ENCODE measurements at places on chromosomes 3 and 15.

GRCh38 chr3:43289841-43290470, 3.6 kb downstream of the SNRK start:
- DNase-seq, result no peak

GRCh38 chr15:51108933-51109550, 14.3 kb upstream of the TNFAIP8L3 start:
- DNase-seq, result no peak

- peak; percentile 71 for DNase-seq
Observed at GRCh38 chr3:170320461-170321121, 36.9 kb upstream of the SKIL start.

- no peak for DNase-seq
Observed at GRCh38 chr3:169044331-169045113, 619.0 kb downstream of the MECOM start.

DNA sequence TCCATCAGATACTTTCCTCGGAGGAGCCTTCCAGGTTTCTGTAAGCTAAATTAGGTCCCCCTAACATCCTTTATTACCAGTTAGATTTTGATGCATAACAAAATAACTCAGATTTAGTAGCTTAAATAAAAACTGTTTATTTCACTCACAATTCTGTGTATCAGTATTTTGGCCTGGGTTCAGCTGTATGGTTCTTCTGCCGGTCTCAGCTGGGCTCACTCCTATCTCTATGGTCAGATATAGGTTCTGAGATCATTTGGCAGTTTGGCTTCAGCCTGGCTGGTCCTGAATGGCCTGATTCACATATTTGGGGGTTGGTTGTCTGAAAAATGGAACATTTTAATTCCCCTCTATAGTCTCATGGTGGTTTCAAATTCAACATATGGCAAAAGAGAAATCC, 1125.3 kb downstream of the TBL1XR1 start:
- DNase-seq, result no peak

DNA sequence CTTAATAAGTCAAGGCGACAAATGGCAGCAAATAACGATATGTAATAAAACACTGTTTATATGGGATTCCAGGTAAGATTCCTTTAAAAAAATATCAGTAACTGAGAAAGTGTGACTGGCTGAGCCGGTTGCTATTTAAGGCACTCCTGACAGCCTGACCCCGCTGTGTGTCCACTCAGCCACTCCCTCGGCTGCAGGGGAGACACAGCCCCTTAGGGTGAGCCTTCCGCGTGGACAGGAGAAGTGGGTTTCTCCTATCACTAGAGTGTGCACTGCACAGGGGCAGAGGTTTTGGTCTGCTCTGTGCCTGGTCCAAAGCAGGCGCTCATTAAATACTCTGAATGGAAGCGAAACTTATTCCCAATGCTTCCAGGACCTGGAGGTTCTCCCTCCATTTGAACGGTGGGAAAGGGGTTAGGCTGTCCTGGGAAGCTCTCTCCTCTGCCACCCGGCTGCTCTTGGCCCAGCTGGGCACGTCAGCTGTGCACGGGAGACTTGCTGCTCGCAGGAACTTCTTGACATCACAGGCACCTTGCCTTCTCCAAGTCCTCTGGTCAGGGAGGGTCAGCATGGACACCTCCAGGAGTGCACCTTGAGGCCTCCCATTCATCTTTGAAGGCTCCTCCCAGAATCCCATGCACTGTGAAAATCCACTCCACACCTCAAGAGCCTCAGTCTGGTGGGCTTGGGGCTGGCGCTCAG, 43.3 kb upstream of the SLCO2A1 start:
- DNase-seq, result peak; percentile 12

GRCh38 chr3:4756855-4757574, 222.2 kb upstream of the BHLHE40 start:
- no peak for DNase-seq

DNA sequence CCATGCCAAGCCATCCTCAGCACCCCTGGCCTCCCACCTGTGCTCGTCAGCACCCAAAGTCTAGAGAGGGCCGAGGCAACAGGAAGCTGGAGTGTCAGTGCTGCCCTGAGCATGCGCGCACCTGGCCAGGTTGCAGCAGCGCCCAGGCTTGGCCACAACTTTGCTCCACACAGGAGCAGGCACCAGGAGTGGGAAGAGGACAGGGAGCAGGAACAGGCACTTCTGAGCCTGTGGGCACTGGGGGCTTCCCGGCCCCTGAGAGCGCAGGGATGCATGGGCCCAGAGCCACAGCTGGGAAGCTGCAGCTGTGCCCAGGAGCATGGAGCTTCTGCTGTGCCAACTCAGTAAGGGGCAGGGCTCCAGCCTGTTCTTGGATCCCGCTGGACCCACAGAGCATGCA, 471.5 kb upstream of the WNT5A start:
- DNase-seq, result no peak

DNA sequence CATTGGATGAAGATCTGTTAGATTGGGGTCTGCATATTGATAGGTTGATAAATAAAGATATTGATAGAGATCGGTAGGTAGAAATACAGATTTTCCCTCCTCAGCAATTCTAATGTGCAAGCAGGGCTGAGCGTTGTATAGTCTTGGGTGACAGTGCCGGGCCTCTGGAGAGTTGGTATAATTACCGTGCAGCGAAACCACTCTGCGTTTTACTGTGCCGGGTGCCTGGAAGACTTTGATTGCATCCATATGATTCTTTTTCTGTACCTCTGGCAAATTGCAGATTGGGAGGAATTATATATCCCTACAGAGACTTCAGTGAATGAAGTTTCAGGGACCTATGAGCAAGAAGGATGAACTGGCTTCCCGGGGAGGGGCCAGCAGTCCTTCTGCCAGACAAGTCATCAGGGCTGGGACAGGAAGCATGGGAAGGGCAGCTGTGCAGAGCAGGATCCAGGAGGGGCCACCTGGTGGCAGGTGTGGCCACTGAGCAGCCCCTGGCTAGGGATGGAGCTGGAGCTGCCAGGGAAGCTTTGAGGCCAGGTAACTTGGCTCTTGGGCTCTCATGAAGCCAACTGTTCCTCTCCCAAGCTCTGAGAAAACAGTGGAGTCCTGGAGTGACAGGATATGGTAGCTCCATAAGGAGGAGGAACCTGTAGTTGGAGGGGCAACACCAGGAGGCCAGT, 132.5 kb downstream of the APBA2 start:
- DNase-seq, result peak; percentile 86

GRCh38 chr3:118772547-118773011, 262.1 kb downstream of the IGSF11 start:
- peak; percentile 67 for DNase-seq

- DNase-seq, result no peak
Observed at GRCh38 chr3:52986938-52987337, 58.9 kb downstream of the SFMBT1 start.

GRCh38 chr3:102159810-102160451, 274.9 kb upstream of the ZPLD1 start:
- no peak for DNase-seq

DNA sequence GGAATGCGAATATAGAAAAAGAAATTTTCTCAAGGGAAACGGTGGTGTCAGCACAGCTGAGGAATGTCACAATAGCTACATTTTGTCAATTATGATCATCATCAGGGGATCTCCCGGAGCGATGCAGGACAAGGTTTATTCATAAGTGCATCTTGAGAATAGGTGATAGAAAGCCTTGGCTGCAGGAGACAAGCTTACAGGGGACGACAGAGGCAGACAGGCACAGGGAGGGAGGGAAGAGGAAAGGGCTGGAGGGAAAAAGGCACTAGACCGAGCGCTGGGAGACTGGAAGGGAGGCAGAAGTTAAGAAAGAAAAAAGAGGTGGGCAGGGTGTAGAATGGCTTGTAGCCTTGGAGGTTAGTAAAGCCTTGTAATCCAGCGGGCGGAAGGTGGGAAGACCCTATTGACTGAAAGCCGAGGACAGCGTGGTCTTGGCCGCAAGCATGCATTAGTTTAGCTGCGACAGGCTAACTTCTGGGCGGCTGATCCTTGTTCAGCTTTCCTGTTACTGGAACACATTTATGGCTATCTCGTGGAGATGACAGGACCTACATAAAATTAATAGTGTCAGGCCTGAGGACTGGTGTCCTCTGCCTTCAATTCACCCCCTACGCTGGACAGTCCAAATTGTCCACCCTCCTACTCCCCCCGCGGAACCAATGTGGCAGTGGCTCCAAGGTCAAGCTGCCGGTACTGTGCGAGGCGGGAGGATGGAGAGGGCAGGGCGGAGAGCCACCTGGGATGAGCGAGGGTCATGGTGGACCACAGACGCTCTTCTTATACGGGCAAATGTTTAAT, 1.4 kb upstream of the NECTIN3 start:
- DNase-seq, result peak; percentile 69

GRCh38 chr3:152050903-152051302, 177.5 kb downstream of the SUCNR1 start:
- DNase-seq, result no peak

DNA sequence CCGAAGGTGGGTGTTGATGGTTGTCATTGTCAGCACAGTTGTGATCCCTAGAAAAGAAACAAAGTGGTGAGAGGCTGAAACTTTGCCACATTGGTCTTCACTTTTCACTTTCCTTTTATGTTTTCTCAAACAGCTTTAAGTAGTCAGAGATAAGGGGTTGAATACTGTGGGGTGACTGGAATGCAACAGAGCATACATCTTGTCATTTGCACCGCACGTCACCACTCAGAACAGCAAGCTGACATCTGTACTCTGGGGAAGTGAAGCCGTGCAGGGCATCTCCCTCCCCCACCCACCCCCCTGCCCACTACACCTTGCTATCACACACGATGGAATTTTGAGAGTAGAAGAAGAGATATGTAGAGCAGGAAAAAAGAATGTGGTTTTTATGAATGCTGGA, 211.7 kb downstream of the GABRB3 start:
- no peak for DNase-seq

GRCh38 chr15:37008205-37008604, 92.1 kb downstream of the MEIS2 start:
- DNase-seq, result no peak

GRCh38 chr3:31541089-31541488, 8.4 kb downstream of the STT3B start:
- no peak for DNase-seq

DNA sequence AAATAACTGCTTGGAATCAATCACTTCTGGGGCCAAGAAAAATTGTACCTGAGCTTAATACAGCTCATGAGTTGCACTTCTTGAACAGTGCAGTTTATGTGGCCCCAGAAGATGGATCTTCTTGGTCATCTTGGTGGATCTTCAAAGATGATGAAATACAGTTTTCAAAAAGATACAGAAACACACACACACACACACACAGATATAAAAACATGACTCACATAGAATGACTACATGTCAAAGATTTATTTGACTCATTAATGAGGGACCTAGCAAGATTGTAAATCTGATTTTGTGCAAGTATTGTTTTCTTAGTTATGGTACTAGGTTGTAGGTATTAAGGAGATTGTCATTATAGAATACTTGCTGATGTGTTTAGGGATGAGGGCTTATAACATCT, 32.6 kb downstream of the PDCD6IP start:
- DNase-seq, result no peak

- no peak for DNase-seq
Observed at GRCh38 chr3:73719413-73719851, 94.7 kb upstream of the PDZRN3 start.

DNA sequence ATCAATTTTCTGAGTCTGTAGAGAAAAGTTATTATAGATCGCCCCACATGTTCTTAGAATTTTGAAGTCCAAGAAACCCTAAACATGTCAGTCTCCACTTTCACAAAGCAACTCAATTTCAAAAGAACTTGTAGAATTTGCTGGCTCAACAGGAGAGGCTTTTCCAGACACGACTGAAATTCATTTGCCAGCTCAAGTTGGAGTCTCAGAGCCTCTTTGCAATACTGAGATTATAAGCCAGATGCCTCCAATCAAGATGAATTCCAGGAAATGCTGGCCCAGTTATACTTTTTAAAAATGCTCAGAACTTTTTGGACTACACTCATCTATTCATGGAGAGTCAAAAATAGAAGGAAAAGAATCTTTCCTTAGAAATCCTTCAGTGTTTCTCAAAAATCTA, 56.9 kb upstream of the NLGN1 start:
- DNase-seq, result no peak
